CD4-positive, alpha-beta T cell treated with Interleukin-21 for 1 hour (primary cell): ENCODE measurements at places on chromosomes 6 and 20.
A peak's percentile ranks its signal among the peaks of the same experiment; 100 is the strongest.

DNA sequence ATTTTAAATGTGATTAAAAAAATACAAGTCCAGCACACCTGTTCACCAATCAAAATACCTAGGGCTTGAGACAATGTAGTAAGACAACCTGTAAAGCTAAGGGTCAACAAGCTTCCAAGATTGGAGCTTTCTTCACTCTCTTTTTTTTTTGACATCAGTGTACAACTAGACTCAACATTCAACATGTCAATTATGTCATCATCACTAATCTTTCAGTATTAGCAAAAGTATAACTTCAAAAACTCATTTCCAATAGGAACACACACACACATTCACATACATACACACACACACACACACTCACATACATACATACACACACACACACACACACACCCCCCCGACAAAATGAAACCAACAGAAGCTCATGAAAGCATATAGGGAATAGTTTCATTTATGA, 26.0 kb downstream of the PRKN start:
- no peak for DNase-seq

DNA sequence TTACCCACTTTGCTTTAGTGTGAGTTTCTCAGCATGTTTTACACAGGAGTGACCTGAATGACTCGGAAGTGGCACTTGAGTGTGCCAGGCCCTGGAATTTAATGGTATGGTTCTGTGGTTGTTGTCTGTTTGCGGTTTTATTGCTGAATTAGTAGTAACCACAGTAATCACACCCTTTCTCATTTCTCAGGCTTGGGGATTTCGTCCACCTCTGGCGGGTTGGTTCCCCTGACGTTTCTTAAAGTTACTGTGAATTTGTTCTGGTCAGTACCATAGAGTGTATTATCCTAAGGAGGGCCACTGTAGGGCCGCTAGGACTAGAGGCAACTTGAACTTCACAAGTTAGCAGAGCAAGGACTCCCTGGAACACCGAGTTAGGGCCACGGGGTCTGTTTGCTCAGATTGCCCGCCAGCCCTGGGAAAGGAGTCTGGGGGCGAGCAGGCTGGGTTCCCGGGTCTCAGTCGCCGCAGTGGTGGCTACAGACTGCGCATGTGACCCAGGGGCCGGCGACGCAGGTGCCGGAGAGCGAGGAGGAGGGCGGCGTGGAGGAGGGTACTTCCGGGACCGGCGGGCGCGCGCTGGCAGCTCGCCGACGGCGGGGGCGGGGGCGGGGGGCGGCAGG, 546 bp upstream of the KLHL32 start:
- DNase-seq = peak; percentile 68

DNA sequence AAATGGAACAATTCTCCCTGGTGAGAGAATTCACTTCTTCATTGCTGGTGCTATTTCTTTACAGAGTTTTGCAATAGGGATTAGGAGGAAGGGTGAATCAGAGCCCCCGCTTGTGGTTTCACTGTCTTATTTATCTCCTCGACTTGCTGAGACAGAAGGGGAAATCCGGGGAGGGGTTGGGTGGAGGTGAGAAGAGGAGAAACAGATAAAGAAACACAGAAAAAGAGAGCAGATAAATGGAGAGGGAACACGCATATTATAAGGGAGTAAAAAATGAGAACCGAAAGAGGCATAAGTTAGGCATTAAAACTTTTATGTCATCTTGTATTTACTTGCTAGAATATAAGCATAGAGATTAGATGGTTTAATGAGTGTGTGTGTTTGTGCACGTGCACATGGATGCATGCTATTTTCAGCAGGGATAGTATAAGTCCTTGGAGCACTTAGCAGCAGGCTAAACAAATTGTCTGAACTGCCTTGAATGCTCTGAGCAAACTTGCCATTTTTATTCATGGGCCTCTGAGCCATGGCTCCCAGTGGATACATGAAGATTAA, 105.0 kb downstream of the OLIG3 start:
- peak; percentile 79 for DNase-seq

DNA sequence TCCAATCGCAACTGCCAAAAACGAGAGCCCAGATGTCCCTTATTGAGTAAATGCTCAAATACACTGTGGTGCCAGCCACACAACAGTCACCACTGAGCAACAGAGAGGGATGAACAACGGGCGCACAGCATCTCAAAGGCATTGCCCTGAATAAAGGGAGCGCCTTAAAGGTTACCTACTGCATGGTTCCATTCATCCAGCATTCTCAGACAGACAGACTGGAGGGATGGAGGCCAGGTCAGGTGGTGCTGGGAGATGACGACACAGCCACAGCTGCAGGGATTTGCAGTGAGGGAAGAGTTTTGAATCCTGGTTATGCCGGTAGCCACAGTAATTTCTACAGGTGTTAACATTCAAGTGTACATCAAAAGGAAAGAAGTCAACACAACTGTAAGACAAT, 615.5 kb upstream of the AGPAT4 start:
- DNase-seq = no peak

DNA sequence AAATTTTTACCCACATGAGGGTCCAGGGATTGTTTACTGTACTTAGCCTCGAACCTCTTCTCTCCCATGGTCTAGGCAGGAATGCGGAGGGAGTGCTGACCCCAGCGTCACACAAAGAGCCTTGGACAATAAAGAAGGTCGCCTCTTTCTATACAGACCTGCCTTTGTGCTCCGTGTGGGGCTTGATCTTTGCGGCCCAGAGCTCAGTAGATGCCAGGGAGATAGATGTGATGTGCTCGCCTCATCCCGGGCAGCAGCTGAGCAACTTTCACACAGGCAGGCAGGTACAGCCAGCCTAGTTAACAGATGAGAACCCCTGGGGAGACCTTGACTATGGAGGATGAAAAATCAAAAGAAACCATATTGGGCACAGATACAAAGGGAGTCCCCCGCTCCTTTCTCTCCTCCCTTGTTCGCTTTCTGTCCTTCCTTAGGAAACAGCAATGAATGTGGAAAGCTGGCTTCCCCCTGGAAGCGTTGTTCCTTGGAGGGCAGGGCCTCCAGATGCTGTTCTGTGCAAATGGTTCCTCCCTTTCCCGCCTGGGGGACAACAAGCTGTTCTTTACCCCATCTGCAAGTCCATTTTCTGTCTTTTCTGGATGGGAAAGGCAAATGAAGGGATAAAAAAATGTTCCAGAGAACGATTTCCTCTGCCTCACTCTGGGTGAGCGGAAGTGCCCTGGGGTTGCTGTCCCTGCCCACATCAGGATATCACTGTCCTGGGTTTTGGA, 128.3 kb downstream of the OLIG3 start:
- no peak for DNase-seq

- DNase-seq = no peak
These were observed 8.7 kb downstream of the SLC2A4RG start for GRCh38 chr20:63748070-63748933.

DNA sequence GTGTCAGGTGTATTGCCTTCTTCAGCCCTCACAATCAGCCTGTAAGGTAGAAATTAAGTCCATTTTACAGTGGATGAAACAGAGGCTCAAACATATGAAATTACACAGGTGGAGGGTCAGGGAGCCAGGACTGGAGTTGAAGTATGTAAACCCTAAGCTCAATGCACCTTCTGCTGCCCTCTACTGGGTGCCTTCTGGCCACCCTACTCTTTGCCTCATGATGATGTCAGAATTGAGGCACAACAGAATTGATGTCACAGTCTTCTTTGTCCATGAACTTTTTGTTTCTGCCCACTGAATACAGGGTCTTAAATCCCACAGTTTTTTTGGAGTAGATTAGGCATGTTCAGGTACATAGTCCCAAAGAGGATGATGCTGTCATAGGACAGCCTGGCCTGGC, 400.8 kb upstream of the CHD6 start:
- DNase-seq = no peak

GRCh38 chr20:44104798-44105517, 82.0 kb downstream of the JPH2 start:
- DNase-seq = no peak

- no peak for DNase-seq
These were observed 301.2 kb upstream of the SGK1 start for GRCh38 chr6:134619077-134619476.

GRCh38 chr20:33490934-33491656, 1.2 kb downstream of the CBFA2T2 start:
- DNase-seq = no peak

DNA sequence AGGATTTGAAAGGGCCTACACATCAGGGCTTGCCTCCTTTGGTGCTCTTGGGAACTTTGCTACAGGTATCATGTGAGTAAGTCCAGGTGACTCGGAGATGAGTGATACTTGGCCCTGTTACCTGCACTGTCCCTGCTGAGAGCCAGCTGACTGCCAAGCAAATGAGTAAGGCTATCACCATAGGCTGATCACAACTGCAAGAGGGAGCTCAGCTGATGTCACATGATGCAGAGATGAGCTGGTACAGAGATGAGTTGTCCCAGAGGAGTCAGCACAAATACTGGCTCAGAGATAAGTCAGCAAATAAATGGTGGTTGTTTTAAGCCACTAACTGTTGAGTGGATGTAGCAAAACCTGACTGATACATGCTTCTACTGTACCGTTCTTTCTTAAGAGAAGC, 41.4 kb downstream of the LAMP5 start:
- no peak for DNase-seq

DNA sequence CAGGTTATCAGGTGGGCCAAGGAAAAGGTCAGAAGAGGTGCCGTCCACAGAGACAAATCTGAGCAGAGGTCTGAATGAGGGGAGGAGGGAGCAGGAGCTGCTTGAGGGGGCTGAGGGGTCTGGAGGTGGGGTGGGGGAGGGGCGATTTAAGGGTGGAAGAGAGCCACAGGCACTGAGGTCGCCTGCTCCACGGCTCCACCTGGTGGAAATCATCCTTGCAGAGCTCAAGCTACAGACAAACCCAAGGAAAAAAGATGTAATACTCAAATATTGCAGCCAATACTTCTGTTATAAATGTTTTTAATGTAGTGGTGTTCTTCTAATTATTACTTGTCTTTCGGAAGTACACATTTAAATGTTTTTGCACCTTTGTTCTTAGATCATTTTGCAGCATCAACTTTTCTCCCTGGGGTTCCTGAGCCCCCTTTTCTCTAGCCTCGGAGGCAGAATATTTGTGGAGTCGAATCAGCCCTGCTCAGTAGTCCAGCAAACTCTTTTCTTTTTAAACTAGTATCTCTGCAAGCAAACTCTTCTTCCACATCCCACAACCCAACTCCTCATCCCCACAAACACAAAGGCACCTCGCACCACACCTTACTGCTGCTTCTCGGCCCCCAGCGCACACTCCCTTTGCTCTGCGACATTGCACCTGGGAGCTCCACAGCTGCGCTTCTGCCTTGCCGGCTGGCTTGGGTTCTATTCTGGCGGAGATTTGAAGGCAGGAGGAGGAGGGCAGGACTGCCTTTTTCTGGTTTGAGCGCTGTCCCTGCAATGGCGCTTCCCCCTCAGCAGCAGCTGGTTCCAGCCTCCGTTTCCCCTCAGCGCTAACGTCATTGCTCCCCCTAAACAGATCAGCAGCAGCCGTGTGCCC, 51.0 kb upstream of the TFAP2A start:
- DNase-seq = no peak

DNA sequence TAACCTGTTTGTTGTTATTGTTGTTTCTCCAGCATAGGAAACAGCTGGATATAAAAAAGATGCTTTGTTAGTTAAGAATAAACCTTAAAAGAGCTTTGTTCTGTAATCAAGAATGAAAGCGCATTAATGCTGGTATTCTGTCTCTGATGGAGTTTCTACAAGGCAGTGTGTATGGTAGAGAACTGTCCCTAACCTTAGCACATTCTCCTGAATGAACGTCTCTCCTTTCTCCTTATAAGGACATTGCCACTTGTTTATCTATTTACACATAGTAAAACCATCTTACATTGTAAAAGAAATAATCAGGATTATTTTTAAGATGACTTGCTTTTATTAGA, 33.8 kb upstream of the LCA5 start:
- no peak for DNase-seq

DNA sequence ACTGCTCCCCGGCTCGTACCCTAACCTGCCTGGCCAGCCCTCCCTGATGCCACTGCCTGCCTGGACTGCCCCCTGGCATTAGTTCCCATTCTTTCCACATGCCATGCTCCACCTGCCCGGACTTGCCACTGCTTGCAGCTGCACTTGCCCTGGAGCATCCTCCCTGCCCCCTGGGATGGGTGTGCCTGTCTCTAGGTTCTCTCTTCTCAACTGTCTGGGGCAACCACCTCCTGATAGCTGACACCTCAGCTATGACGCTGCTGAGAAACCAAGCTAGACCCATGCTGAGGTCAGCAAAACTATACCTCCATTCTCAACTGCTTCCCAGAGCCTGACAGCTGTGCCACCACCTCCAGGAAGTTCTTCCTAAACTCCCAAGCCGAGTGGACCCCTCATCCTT, 72.1 kb downstream of the PERP start:
- no peak for DNase-seq

DNA sequence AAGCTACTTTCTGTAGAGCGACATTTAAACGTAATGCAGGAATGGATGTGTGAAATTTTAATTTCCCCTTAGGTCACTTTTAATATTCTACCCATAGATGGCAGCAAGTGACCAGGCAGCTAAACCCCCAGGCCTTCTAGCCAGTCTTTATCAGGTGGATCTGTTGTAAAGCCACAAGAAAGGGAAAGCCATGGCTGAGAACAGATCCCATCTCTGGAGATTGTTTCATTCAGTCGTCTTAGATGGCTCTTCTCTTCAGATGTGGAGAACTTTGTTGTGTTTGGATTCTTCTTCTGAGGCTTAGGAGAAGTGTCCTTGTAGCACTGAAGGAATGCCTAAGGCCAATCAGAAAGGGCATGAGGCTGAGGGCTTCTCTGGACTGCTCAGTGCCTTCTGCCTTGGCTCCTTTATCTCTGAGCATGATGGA, 15.8 kb upstream of the RNF182 start:
- peak; percentile 70 for DNase-seq

- no peak for DNase-seq
These were observed 363.6 kb downstream of the RFPL4B start for GRCh38 chr6:112710710-112711109.
